ENCODE measurements at places on chromosomes 16 and 17. TPM values are rescaled to one million over a fixed set of nuclear protein-coding genes. Genes with fewer than 3 reads are reported as not detected.

DNA sequence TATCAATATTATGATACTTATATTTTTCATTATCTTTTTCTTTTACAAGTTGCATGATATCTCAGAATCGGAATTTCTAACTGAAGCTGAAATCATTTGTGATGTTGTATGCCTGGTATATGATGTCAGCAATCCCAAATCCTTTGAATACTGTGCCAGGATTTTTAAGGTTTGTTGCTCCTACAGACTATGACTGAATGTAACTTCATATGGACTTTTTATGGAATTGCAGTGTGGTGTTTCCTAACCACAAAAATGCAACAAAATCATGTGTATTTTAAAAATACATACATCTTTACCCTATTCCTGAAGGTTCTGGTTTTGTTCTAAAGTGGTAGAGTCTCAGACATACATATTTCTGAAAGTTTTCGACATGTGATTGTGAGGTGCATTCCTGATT is 58.8 kb upstream of the RHBDL3 start:
- DNase-seq: no peak

The NEUROD2 gene
- not detected for total RNA-seq

- peak; percentile 6 for DNase-seq
Observed at GRCh38 chr17:45889579-45889978, 4.8 kb upstream of the MAPT start.

GRCh38 chr17:49632201-49632600 is 45.7 kb downstream of the SPOP start:
- no peak for DNase-seq

DNA sequence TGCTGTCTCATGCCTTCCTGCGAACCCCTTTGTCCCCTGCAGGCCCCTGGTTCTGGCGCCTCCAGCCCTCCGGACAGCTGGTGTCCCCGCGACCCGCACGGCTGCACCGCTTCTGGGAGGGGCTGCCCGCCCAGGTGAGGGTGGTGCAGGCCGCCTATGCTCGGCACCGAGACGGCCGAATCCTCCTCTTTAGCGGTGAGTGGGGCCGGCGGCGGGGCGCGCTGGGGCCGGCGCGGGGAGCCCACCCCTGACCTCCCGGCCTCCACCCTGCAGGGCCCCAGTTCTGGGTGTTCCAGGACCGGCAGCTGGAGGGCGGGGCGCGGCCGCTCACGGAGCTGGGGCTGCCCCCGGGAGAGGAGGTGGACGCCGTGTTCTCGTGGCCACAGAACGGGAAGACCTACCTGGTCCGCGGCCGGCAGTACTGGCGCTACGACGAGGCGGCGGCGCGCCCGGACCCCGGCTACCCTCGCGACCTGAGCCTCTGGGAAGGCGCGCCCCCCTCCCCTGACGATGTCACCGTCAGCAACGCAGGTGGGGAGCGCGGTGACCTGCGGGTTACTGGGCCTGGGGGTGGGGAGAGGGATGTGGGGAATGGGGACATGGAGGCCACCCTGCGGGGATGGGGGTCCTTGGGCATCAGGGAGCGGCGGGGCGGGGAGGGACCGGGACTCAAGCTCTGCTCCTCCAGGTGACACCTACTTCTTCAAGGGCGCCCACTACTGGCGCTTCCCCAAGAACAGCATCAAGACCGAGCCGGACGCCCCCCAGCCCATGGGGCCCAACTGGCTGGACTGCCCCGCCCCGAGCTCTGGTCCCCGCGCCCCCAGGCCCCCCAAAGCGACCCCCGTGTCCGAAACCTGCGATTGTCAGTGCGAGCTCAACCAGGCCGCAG is 7.1 kb upstream of the IL32 start:
- DNase-seq: peak; percentile 32

The C16orf86 gene
- 0.38 TPM for total RNA-seq

DNA sequence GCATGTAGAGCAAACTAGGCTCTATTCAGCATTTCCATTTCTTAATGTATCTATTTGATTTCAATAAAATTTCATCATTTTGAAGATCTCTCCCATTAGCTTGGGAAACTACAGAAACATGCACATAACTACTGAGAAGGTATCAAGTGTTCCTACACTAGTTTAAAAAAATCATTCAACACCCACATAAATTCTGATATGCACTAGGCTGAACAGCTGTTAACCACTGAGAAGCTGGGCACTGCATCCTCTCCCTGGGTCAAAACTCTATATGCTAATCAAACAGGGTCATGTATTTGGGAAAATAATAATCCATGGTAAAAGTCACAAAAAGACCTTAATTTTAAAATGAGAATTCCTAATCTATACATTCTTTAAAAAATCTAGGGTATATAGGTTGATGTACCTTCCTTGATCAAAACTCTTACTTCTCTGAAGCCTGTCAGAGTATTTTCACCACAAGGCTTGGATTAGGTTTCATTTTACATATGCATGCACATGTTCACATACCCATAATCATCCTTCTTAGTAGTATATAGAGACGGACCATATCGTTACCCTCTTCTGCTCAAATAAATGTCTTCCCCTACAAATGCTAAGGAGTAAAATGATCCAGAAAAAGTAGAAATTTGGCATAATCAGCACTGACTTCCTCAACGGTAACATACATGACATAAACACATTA is 57.2 kb downstream of the KANSL1 start:
- DNase-seq: no peak

DNA sequence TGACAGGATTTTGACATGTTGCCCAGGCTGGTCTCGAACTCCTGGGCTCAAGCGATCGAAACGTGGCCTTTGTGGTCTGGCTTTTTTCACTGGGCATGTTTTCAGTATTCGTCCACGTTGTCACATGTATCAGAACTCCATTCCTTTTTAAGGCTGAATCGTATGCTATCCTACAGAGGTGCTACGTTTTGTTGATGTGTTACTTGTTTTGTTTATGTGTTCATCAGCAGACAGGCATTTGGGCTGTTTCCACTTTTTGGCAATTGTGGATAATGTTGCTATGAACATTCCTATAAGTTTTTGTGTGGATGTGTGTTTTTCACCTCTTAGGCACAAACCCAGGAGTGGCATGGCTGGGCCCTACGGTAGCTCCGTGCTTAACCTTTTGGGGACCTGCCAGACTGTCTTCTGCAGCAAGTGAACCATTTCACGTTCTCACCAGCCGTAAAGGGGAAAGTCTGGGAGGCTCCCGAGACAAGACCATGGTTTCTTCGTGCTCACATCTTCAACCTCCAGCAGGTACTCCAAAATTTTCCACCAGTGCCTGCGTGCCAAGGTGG is 26.9 kb downstream of the ADCY9 start:
- no peak for DNase-seq

The TP53TG3B gene
- total RNA-seq: not detected

The RTN4RL1 gene
- not detected for total RNA-seq

DNA sequence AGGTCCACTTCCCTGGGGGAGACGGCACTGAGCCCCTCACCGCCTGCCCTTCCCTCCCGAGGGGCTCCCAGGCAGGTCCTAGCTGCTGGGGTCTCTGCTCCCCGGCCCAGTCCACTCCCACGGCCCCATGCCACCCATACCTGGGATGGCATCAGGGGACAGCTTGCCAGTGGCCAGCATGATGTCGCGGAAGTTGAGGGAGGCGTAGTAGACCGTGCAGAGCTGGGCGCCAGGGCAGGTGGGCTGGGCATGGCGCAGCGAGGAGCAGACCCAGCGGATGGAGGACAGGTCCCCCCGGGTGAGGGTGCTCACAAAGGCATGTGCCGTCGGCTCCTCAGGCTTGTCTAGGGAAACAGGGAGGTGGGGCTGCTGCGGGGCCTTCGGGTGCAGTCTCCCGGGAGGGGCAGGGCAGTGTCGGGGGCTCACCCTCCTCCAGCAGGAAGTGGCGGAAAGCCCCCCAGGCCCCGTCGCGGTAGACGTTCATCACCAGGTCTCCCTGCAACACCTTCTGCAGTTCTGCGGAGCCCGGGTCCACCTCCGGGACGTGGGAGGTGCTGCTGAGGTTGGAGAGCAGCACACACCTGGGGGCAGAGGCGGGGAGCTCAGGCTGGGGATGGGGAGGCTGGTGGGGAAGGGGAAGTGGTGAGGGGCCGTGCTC is 13.5 kb downstream of the FASN start:
- no peak for DNase-seq

GRCh38 chr16:53282975-53283946 is 151.0 kb upstream of the RBL2 start:
- peak; percentile 50 for DNase-seq

- DNase-seq: peak; percentile 85
Observed at GRCh38 chr17:37791447-37792399, 46.9 kb upstream of the HNF1B start.

GRCh38 chr16:4966736-4967453 is 8.8 kb downstream of the SEC14L5 start:
- no peak for DNase-seq

The HASPIN gene
- 13.1 TPM for total RNA-seq

DNA sequence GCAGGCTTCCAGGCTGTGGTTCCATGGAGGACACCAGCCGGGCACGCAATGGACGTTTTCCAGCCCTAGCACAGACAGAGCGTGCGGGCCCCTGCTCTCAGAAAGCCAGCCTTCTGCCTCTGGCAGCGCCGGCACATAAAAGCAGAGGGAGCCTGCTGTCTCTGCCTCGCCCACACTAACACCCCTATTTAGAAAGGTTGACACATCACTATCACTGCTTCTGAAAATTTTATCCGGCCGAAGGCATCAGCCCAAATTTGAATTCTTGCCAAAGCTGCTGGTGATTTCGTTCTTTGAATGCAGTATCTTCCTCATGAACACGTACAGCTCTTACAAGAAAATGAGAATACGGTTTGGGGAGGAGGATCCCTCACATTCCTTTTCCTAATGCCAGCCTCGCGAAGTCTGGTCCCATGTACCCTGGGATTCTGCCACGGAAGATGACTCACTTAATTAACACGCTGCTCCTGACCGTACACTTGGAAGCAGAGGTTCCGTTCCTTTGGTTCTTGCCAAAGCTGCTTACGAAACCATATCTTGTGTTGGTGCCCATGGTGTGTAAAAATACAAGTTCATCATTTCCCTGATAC is 1.3 kb upstream of the RAB11FIP3 start:
- DNase-seq: peak; percentile 47

DNA sequence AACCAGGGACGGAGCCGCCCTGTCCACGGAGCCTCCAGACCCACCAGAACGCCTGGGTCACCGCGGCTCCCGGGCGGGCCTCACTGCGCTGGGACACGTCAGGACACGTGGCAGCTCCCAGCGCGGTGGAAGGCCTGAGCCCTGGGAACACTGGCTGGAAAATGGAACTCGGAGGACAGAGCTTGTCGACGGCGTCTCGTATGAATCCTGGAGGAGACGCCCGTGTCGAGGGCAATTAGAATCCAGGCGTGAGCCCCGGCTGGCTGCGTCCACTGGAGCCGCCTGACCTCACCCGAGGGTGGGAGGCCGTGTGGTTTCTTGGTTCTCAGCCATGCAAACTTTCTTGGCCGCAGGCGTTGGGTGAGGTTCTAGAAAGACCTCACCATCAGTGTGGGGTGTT is 173.9 kb downstream of the LAT start:
- DNase-seq: no peak

The GUCY2D gene
- 0.03 TPM for total RNA-seq

DNA sequence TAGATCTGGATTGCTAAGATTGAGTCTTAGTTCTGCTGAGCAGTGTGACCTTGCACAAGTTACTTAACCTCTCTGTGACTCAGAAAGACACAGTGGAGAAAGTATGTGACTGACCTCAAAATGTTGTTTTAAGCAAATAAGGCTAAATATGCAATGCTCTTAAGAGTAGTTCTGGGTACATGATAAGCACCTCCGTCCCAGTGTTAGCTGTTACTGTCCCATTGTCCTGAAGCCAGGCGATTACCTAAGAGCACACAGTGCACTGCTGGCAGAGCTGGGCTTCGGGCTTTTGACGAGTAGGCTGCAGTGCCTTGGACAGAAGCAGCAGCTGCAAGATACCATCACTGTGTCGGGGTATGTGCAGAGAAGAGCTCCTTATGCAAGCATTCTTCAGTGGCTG is 32.7 kb upstream of the FOXF1 start:
- no peak for DNase-seq

DNA sequence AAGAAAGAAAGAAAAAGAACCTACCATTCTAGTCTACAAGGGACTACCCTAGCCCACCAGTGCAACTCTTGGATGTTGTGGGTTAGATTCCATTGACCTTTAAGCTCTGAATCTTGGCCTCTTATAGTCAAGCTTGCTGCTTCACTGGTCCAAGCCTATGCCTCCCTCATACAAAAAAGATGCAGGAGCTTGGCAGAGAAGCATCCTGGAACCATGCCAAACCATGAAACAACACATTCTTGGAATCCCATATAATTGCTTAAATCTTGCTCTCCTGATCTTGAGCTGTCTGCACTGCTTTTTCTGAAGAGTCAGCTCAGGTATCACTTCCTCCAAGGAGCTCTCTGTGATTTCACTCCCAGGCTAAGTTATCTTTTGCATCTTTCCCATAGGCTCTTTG is 117.9 kb upstream of the GPR139 start:
- DNase-seq: no peak

The ZNF287 gene
- total RNA-seq: not detected

The C17orf113 gene
- 3.7 TPM for total RNA-seq

The RHBDL1 gene
- 7.8 TPM for total RNA-seq

The CSH1 gene
- total RNA-seq: not detected

The TNP2 gene
- total RNA-seq: not detected

- DNase-seq: no peak
Observed at GRCh38 chr16:48596326-48596725, 13.7 kb downstream of the N4BP1 start.

DNA sequence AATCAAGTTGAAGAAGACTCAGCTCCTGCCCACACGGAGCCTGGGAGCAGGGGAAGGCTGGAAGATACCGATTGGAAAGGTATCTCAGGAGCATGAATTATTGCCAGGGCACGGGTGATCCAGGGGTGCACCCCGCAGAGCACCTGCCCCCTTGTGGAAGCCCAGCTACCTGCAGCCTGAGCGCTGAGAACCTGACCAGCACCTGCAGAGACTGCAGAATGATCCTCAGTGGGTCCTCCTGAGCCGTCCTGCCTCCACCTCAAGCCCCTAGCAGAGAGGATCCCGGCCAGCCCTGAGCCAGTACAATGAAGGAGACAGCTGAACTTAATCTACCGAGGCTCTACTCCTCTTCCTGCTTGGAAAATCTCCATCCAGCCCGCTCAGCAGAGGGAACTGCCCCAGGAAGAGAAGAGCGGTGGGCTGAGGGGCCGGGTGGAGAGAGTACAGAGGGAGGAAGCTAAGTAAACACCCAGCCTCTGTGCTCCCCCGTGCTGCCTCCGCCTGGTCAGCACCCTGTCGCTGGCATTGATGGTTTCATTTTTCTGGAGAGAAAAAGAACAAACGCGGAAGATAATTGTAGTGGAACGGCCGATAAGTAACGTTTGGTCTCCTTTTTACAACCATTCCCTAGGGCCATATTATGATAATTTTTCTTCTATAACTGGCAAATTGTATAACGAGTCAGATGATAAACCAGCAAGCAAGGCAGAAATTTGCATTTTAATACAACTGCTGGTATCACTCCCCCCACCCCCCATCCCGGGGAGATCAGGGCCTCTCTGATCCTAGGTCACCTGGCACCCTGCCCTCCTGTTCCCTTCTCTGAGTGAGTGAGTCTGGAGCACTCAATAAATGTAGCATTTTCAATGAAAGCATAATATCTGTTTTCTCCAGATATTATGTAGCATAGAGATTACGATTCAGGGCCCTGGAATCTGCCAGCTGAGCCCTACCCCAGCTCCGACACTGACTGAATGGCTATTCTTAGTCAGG is 204.5 kb upstream of the RPL38 start:
- peak; percentile 62 for DNase-seq

- DNase-seq: no peak
Observed at GRCh38 chr17:4600563-4600962, 16.2 kb downstream of the SMTNL2 start.

- DNase-seq: no peak
Observed at GRCh38 chr16:81532491-81533174, 88.0 kb downstream of the CMIP start.
